CD4-positive, alpha-beta T cell treated with Interleukin-2 at 100 ng/mL for 4 hours (primary cell): ENCODE measurements at places on chromosomes 11 and 22.

- DNase-seq, result no peak
These were observed 28.9 kb downstream of the SIK2 start for GRCh38 chr11:111631024-111631665.

- DNase-seq, result no peak
These were observed 76.0 kb downstream of the TRIM29 start for GRCh38 chr11:120061761-120062560.

- DNase-seq, result no peak
These were observed 38.6 kb downstream of the SCGB1A1 start for GRCh38 chr11:62457478-62457877.

DNA sequence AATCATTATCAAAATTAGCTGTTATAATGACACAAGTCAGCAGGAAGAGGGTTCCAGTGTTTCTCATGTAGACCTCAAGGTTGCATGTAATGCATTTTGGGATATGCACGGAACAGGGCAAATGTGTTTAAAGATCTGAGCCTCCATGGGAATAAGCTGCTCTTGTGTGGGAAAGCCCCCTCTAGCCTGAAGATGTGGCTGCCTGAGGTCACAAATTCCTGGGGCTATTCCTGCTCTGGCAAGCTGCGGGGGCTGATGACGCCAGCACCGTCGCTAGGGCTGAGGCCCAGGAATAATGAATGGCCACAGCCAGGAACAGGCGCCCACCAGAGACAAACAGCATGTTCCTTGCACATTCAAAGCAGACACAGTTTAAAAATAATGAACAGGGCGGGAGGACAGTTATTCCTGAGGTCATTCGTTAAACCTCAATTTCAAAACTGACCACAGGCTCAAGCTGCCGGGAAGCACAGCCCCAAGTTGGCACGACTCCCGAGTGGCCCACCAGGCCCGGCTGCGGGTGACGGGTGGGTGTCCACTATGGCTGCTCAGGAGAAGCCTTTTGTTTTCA lies 11.7 kb downstream of the OSBPL5 start:
- DNase-seq, result no peak

DNA sequence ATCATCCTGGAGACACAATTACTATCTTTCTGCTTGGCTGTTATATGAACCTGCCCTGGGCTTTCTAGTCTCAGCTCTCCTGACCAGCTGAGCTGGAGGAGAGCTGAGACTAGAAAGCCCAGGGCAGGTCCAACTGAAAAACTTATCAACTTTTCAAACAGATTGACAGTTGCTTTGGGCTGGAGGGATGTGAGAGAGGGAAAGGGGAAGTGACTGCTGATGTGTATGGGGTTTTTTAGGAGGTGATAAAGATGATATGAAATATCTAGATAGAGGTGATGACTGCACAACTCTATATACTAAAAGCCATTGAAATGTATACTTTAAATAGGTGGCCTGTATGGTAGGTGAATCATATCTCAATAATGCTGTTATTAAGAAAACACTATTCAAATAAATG lies 60.2 kb upstream of the CHRM4 start:
- DNase-seq, result no peak
